ENCODE measurements at places on chromosomes 1 and 21. TPM values are rescaled to one million over a fixed set of nuclear protein-coding genes. Genes with fewer than 3 reads are reported as not detected.

TCHHL1 gene
- not detected for total RNA-seq

ABCA4 gene
- not detected for total RNA-seq

C1orf122 gene
- total RNA-seq = 54.0 TPM

AMPD2 gene
- 150 TPM for total RNA-seq

HSF2BP gene
- 1.7 TPM for total RNA-seq

RAP1GAP gene
- 1.4 TPM for total RNA-seq

SPRTN gene
- 9.9 TPM for total RNA-seq

FOXD2 gene
- total RNA-seq = not detected

CD5L gene
- total RNA-seq = not detected

TFF1 gene
- not detected for total RNA-seq

Data from activated T-cell treated with anti-CD3 and anti-CD28 coated beads, Interleukin-2, amount 50 U/mL, for 4 hours (primary cell).